Type B pancreatic cell (in vitro differentiated cells): ENCODE measurements at places on chromosomes 12 and 14. TPM values are rescaled to one million over a fixed set of nuclear protein-coding genes. Genes with fewer than 3 reads are reported as not detected.

Gene GDF3
- not detected in 2 replicates for total RNA-seq

Gene SYT1
- total RNA-seq = 6.0 and 35.5 TPM in 2 replicates

Gene FBLN5
- total RNA-seq = 1.9 and 14.1 TPM in 2 replicates

Gene PPP2R5E
- 47.3 and 50.8 TPM in 2 replicates for total RNA-seq

Gene DEGS2
- total RNA-seq = 5.2 and 7.6 TPM in 2 replicates

Gene KRT72
- total RNA-seq = 0.48 and 2.9 TPM in 2 replicates

Gene GABARAPL1
- 43.5 and 252 TPM in 2 replicates for total RNA-seq

Gene KRT6C
- total RNA-seq = 0.19 and 0.31 TPM in 2 replicates

Gene TTLL5
- 36.7 and 44.7 TPM in 2 replicates for total RNA-seq

Gene OAS2
- 1.8 and 4.2 TPM in 2 replicates for total RNA-seq

Gene GALNT8
- 5.2 and 7.1 TPM in 2 replicates for total RNA-seq

Gene BMP4
- 12.4 and 36.4 TPM in 2 replicates for total RNA-seq

Gene RERGL
- 1.1 and 1.5 TPM in 2 replicates for total RNA-seq

Gene PLEKHG7
- 0.17 TPM in 1 of 2 replicates, not detected in the other for total RNA-seq

Gene FIGNL2
- 5.7 and 17.8 TPM in 2 replicates for total RNA-seq

Gene MGP
- 5.4 and 41.1 TPM in 2 replicates for total RNA-seq

Gene PLA2G1B
- total RNA-seq = not detected in 2 replicates

Gene RFC5
- 24.4 and 41.9 TPM in 2 replicates for total RNA-seq

Gene GNG2
- 8.7 and 45.3 TPM in 2 replicates for total RNA-seq

Gene ADGRD1
- total RNA-seq = 2.6 and 11.0 TPM in 2 replicates

Gene INHBC
- total RNA-seq = not detected in 2 replicates

Gene ABCD4
- total RNA-seq = 60.5 and 92.6 TPM in 2 replicates

Gene OR9K2
- total RNA-seq = not detected in 2 replicates

Gene MMP14
- total RNA-seq = 115 and 137 TPM in 2 replicates

Gene GPX2
- total RNA-seq = 39.2 and 69.7 TPM in 2 replicates

Gene KCNJ8
- total RNA-seq = 2.4 and 7.8 TPM in 2 replicates

Gene PTHLH
- total RNA-seq = 6.3 and 38.1 TPM in 2 replicates

Gene POTEG
- total RNA-seq = not detected in 2 replicates

Gene TPPP2
- total RNA-seq = not detected in 2 replicates

Gene LRP1
- 96.4 and 138 TPM in 2 replicates for total RNA-seq

Gene SLC5A8
- total RNA-seq = 0.72 and 1.0 TPM in 2 replicates
